ENCODE measurements at places on chromosomes 5 and 9. TPM values are rescaled to one million over a fixed set of nuclear protein-coding genes. Genes with fewer than 3 reads are reported as not detected.

The NEUROG1 gene
- not detected for polyA plus RNA-seq

The IFNA2 gene
- polyA plus RNA-seq = not detected

The ANKRD55 gene
- 1.5 TPM for polyA plus RNA-seq

The TAF11L5 gene
- polyA plus RNA-seq = not detected

The SUSD3 gene
- 96.3 TPM for polyA plus RNA-seq

The AHRR gene
- 0.05 TPM for polyA plus RNA-seq

The ADAMTS2 gene
- not detected for polyA plus RNA-seq

The CEMIP2 gene
- 7.3 TPM for polyA plus RNA-seq

The PCDHB10 gene
- not detected for polyA plus RNA-seq

Measured in IgD-negative memory B cell (primary cell).